SHP77 treated with DMSO at 0.1 percent for 48 hours (cell line): ENCODE measurements at places on chromosomes 6 and 20.

DNA sequence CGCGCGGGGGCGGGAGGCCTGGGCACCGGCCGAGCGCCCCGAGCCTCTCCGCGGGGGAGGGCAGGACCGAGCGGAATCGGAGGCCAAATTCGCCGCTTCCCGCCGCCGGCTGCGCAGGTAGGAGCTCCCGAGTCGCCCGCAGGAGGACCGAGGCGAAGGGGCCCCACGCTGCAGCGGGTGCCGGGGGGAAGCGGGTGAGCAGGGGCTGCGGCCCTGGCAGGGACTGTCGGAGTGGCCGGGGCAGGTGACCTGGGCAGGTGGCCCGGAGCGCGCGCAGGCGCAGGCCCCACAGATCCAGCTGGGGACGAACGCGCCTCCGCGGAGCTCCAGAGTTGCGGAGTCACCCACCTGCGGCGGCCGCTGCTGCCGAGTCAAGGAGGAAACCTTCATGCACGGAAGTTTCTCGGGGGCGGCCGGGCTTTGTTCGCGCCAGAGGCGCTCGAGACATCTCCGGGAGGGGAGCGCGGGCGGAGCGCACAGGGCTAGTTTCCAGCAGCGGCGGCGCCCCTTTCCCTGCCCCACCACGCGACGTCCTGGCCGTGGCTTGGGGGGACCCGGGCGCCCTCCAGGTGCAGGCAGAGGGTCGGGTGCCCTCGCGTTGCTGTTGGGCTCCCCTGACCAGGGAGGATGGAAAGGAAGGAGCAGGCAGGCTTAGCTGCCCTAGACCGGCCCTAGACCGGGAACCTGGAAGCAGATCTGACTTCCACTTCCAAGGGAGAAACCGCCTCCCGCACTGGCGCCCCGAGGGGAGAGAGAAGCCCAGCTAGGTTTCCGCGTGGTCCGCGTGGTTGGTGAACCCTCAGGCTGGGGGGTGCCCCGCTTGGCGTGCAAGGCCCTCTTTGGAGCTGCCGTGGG is 590 bp downstream of the SLCO4A1 start:
- no peak for DNase-seq

DNA sequence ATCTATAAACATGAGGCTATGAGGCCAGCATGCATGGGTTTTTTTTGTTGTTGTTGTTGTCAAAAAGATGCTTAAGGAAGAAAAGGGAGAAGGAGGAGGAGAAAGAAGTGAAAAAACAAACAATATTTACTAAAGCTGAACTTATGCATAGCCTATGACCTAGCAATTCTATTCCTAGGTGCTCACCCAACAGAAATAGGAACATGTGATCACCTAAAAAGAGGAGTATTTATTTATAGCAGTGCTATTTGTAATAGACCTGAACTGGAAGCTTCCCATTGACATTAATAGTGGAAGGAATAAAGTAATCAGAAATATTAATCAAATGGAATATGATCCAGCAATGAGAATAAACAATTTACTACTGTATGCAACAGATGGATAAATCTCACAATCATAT is 156.5 kb upstream of the OLIG3 start:
- DNase-seq: no peak

- DNase-seq: no peak
These were observed 1.6 kb downstream of the SRSF6 start for GRCh38 chr20:43459022-43459942.

GRCh38 chr6:116580198-116580597 is 8.9 kb downstream of the RWDD1 start:
- no peak for DNase-seq

DNA sequence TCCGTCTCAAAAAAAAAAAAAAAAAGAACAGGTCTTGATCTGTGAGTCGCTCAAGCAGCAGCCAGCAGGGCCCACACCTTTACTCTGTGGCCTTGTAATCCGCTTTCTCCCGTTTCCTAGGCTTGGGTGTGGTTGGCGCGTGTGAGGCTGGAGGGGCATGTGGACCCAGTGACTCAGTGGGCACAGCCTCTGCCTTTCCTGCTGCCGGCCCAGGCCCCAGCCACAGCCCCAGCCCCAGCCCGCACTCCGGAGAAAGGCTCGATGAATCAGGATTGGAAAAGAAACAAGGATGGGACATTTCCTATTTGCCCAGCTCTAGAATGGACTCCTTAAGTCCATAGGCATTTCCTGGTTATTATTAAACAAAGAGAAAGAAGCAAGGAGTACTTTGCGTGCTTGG is 4.3 kb downstream of the BHLHE23 start:
- DNase-seq: no peak

GRCh38 chr20:51017251-51017650 is 5.7 kb downstream of the KCNG1 start:
- DNase-seq: no peak

- no peak for DNase-seq
These were observed 596.0 kb downstream of the EPM2A start for GRCh38 chr6:145139140-145139850.

GRCh38 chr20:53662595-53662994 is 69.0 kb upstream of the ZNF217 start:
- DNase-seq: no peak

DNA sequence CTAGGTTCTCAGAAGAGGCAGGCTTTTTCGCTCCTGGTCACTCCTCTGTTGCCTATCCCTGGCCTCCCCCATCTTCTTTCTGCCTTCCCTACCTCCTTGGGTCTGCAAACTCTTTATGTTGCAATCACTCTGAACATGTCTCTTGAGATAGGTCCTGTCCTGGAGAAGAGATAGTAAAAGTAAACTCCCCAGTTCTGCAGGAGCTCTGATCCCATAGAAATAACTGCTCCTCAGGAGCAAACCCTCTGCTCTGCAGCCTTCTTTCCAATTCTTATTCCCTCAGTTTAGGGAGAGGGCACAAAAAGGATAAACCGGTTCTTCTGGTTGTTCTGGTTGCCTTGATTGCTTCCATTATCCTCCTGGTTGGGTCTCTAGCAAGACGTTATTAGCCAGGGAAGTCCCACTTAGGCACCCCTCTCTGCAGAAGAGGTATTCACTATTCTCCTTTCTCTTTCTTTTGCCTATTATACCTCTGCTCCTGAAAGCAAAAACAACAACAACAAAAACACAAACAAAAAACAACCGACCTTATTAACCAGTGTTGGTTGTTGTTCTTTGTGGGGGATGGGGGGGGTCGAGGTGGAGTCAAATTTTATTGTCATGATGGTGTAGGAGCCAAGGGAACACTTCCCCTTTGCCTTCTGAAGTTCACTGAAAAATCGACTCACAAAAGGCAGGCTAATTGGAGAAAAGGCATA is 973 bp downstream of the TRIM38 start:
- no peak for DNase-seq

DNA sequence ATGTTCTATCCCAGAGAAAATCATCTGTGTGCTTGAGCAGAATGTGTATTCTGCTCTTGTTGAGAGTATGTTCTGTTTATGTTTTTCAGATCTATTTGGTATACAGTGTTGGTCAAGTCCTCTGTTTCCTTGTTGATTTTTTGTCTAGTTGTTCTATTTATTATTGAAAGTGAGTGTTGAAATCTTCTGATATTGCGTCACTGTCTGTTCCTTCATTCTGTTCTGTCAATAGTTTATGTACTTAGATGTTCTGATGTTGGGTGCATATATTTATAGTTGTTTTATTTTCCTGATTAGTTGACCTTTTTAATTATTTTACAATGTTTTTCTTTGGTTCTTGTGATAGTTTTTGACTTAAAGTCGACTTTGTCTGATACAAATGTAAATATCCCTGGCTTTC is 458.7 kb upstream of the HSF2 start:
- DNase-seq: no peak
